ENCODE measurements at places on chromosomes 11 and 22. TPM values are rescaled to one million over a fixed set of nuclear protein-coding genes. Genes with fewer than 3 reads are reported as not detected.

The YDJC gene
- total RNA-seq, result 23.4 TPM

The PRDX5 gene
- total RNA-seq, result 111 TPM

The PPFIBP2 gene
- 4.6 TPM for total RNA-seq

The LGR4 gene
- 274 TPM for total RNA-seq

The PGR gene
- total RNA-seq, result 0.07 TPM

The NRXN2 gene
- 9.2 TPM for total RNA-seq

The GPHA2 gene
- not detected for total RNA-seq

The CFAP68 gene
- 28.6 TPM for total RNA-seq

The CHADL gene
- not detected for total RNA-seq

The CEP126 gene
- total RNA-seq, result 2.2 TPM

The LAYN gene
- total RNA-seq, result 0.26 TPM

The ARVCF gene
- total RNA-seq, result 35.4 TPM

DNA sequence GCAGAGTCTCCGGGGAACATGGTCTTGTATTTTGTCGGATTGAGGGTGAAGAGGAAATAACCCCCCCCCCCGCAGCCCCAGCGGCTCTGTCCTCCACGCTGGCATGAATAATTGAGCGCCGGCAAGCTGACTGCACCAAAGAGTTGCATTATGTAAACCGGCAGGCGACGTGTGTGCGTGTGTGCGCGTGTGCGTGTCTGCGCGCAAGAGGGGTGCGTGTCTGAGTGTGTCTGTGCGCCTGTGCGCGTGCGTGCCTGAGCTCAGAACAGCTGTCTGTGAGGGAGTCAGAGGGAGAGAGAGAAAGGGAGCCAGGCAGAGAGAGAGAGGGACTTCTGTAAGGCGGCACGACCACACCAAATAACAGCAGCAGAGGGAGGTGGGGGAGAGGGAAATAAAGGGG, 94.4 kb downstream of the SCN3B start:
- DNase-seq, result peak; percentile 45

DNA sequence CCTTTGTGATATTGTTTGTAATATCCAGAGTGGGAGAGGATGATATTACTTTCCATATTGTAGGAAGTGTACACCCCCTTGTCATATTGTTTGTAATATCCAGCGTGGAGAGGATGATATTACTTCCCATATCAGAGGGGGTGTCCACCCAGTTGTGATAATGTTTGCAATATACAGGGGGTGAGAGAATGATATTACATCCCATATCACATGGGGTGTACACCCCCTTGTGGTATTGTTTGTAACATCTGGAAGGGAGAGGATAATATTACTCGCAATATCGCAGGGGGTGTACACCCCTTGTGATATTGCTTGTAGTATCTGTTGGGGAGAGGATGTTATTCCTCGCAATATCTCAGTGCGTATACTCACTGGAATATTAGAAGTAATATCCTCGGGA, 61.5 kb downstream of the PRSS23 start:
- DNase-seq, result no peak

- no peak for DNase-seq
These were observed 3.7 kb downstream of the OR6Q1 start for GRCh38 chr11:58034471-58034870.

DNA sequence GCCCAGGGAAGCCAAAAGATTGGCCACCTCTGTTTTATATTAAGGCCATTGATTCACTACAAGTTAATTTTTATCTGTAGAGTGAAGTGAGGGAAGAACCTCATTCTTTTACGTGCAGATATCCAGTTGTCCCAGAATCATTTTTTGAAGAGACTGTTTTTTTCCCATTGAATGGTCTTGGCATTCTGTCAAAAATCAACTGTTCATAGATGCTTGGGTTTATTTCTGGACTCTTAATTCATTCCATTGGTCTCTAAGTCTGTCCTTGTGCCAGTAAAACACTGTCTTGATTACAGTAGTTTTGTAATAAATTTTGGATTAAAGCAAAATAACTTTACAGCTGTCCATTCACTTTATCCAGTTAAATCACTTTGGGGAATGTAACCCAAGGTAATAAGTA, 26.8 kb downstream of the WBP2NL start:
- DNase-seq, result no peak

GRCh38 chr11:78161962-78162371, 22.5 kb upstream of the ALG8 start:
- DNase-seq, result no peak

DNA sequence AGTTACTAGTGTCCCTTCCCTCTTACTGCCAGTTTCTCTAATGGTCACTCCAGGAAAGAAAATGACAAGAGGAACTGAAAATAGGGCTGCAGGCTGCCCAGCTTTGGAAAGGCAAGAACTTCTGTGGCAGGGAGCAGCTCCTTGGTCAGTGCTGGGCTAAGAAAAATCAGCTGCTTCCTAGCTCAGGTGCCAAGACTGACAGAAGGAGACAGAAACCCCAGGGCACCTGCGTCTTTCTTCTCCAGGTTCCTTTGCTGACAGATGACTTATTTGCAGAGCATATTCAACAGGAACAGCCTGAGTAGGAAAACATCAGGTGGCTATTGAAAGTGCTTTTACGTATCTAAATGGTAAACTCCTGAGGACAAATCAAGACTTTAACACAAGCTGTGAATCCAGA, 25.4 kb downstream of the MAML2 start:
- no peak for DNase-seq

GRCh38 chr11:73946798-73947458, 3.9 kb upstream of the DNAJB13 start:
- no peak for DNase-seq

DNA sequence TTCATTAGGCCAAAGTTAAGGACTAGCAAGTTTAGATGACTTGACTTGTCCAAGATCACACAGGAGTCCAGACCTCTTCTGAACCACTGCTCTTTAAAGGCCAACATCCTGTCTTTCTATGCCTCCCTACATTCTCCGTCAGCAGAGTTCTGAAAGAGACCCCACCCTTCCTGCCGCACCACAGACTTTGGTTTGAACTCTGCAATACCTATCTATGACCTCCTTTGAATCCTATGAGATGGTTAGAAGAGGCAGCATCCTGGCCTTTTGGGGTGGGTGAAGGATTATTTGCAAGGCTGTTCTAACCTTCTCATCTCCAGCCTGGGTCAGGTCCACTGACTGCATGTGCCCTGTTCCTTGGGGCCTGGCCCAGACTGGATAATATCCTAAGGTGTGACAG, 4.3 kb upstream of the RRM1 start:
- no peak for DNase-seq

DNA sequence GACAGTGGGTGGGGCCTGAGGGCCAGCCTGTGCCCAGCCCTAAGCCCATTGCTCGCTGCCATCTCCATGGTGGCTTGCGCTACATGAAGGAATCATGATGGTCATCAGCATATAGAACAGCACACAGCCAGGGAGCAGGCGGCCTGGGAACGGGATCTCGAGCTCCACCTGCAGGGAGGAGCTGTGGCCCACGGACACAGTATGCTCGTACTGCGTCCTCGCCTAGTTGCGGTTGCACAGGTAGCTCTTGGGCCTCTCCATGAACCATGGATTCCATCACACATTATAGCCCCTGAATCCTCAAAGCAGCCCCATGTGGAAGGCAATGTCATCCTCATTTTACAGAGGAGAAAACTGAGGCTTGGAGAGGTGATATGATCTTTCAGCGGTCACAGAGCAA, 15.1 kb downstream of the SEC14L4 start:
- DNase-seq, result peak; percentile 30

DNA sequence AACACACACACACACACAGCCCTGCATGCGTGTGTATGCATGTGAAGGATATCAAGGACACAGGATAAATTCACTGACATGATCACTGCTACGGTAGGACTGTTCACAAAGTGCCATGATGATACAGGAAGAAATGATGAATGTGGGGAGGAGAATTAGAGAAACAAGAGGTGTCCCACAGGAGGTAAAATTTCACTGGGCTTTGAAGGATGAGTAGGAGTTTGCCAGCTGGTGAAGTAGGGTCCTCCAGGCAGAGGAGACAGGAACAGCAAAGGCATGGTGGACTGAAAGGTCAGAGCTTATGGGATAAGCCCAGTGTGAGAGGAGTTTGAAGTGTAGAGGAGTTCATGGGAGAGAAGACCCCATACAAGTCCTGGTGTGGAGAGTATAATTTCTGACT, 18.6 kb downstream of the NECTIN1 start:
- no peak for DNase-seq

DNA sequence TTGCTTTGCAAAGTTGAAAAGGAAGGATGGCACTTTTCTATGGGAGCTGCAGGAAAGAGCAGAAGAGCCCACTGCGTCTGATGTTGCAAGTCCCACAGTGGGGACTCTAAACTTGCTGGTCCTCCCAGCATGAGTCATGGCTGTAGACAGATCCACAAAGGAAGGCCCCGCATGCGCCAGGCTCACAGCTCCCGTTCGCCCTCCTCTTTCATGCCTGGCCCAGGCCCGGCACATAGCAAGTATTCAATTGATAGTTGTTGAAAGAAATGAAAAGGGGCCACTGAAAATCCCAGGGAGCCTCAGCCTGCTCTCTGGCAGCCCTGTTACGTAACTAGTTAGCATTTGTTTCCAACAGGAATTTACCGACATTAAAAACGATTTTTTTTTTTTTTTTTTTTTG, 18.9 kb downstream of the AP1B1 start:
- peak; percentile 71 for DNase-seq

- DNase-seq, result no peak
These were observed 10.5 kb downstream of the OR51M1 start for GRCh38 chr11:5394091-5394490.

DNA sequence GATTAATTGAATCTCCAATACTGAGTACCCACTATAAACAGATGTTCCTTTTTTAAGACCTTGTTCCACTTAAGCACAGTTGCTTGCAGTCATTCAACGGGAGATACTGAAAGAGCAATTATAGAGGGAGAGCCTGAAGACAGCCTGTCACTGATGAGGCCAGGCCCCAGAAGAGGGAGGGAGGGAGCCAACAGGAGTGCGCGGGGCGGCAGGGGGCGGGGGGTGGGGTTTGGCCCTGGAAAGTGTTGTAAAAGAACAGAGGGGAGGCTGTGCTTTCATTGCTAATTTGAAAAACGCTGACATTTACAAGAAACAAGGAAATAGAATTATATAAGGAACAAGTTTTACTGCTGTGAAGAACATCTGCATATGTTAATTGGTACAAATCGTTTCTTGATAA, 53.1 kb downstream of the MAP6 start:
- DNase-seq, result no peak

- DNase-seq, result no peak
These were observed 243.3 kb upstream of the B3GAT1 start for GRCh38 chr11:134655189-134655989.

DNA sequence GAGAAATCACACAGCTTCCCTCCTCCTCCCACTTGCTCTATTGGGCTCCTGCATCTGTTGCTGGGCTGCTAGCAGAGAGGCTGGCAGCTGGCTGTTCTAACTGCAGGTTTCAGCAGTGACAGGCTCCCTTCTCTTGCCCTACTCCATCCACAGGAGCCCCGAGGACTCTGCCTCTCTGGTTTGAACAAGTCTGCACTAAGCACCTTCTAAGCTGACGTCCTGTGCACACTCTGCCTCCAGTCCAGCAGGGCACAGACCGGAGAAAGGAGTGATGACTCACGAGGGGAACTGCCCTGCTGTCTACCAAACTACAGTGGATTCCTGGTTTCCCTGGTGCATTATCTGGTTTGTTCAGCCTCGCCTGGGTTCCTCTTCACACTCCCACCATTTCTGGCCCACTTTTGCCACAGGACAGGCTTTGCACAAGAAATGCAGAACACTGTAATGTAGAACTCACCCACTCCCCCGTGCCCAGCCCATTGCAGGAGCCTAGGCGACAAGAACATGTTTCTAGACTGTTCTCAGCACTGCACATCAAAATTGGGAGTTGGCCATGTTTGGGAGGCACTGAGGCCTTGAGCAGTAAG, 26.0 kb downstream of the IL10RA start:
- DNase-seq, result no peak

- no peak for DNase-seq
These were observed 92.0 kb downstream of the SGSM3 start for GRCh38 chr22:40462195-40462984.

GRCh38 chr11:283405-284104, 5.3 kb downstream of the NLRP6 start:
- DNase-seq, result no peak

DNA sequence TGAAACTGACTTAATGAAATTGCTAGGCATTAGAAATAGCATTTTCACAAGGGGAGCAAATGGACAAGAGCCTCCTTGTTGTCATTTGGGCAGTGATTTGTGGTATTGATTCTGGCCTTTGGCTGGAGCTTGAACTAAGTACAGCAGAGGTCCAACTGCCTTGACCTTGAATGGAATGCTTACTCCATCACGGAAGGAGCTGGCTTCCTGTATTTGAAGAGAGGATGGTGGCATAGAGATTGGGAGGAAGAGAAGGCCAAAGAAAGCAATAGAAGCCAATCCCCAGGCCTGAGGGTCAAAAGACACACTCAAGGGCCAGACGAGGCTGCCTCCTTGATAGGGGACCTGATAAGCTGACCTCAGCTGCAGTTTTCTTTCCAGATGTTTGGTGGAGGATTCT, 126.6 kb upstream of the MPPED2 start:
- no peak for DNase-seq
